Skeletal muscle tissue (tissue), 5 donors: ENCODE measurements at places on chromosomes 3 and 15. TPM values are rescaled to one million over a fixed set of nuclear protein-coding genes. Genes with fewer than 3 reads are reported as not detected.

The HIGD2B gene
- not detected for total RNA-seq

The FOXB1 gene
- not detected for total RNA-seq

The MED12L gene
- total RNA-seq = 8.9 TPM

The CD86 gene
- 3.7 TPM for total RNA-seq

The CCR3 gene
- not detected for total RNA-seq

The NRROS gene
- total RNA-seq = 1.6 TPM

The IMPG2 gene
- total RNA-seq = 2.6 TPM

The ARHGEF26 gene
- total RNA-seq = 7.3 TPM

The CHRFAM7A gene
- total RNA-seq = 2.1 TPM

The NANOGP8 gene
- total RNA-seq = not detected

The UROC1 gene
- total RNA-seq = not detected

The SERPINI2 gene
- not detected for total RNA-seq

The FBXO40 gene
- 4.2 TPM for total RNA-seq

The DCLK3 gene
- 2.6 TPM for total RNA-seq

The ATP10A gene
- 7.8 TPM for total RNA-seq

The SLC15A2 gene
- total RNA-seq = 33.4 TPM

The PPP1R14D gene
- total RNA-seq = not detected

The FSD2 gene
- 26.6 TPM for total RNA-seq
